ENCODE measurements at places on chromosomes 7 and 10.

DNA sequence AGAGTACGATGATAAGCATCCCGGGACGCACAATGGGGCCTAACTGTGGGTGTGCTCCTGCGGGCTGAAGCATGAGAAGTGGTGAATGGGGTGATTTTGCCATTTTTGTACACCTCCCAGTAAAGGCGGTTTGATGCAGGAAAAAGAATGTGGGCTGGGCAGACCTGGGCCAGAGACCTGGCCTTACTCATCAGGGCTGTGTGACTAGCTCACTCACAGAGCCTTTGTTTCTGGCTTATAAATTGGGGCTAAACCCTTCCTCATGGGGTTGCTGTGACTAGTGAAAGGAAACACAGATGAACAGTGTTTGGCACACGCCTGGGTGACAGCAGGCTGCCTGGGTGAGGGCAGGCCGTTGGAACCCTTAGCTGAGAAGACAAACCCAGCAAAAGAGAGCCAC lies 18.0 kb downstream of the RRP12 start:
- DNase-seq: no peak

DNA sequence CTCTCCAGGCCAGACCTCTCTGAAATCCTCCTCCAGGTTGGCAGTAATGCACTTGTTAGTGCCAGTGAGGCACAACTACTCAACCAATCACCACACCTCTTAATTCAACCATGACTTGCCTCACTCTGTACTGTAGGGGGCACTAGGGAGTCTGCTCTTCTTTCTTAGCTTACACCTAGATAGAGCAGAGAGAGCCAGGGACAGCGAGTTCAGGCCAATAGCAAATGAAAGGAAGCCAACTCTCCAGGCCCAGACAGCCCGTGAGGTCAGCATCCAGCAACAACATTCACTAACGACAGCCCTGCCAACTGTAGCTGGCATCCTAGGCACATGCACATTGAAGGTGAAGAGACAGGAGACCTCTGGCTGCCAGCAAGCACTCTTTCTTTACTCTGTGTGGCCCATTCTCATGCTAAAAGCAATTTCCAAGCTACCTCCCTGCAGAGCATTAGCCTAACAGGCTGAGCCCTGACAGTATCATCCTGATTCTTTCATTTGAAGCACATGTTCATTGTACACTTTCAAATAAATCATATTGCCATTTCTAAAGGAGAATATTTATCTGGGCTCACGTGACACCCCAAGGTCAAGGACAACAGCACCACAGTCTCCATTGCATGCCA lies 136.3 kb downstream of the DPY19L1 start:
- DNase-seq: no peak

- DNase-seq: no peak
Measured at GRCh38 chr7:50292165-50292757, 12.3 kb upstream of the IKZF1 start.

DNA sequence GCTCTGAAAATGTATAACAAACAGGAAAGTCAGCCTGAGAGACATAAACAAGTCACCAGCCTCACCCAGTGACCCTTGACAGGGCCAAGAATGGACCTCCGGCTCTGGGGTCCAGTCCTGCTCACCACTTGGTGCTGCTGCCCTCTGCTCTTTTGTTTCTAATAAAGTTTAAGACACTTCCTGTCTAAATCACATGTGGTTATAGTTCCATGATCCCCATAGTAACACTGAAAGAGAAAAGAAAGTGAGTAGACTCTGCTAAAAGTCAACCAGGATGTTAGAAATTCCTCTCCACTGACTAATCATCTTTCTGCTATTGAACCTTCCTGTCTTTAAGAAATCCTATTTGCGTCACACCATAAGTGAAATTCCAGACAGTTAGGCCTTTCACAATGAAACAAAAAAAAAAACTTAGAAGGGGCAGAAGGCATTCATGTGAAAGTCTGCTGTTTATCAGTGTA lies 179.2 kb upstream of the BET1 start:
- DNase-seq: no peak

- no peak for DNase-seq
Measured at GRCh38 chr10:114061789-114062188, 18.1 kb downstream of the ADRB1 start.

DNA sequence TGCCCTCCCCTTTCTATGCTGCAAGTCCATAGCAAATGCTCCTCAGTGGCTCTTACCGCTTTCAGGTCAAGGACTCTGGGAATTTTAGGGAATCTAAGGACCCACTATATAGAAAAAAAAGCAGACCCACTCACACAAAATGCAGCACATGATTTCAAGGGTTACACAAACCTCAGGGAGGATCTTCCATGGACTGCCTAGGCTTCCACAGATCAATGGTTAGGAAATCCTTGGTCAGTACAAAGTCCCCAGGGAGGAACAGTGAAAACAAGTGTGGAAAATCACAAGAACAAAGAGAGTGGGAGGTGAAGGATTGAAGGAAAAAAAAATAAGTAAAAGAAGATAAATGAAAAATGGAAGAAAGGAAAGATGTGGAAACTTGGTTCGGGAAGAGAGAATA lies 188.4 kb downstream of the AHR start:
- no peak for DNase-seq

GRCh38 chr10:103949728-103950127 lies 17.2 kb upstream of the SLK start:
- no peak for DNase-seq

- no peak for DNase-seq
Measured at GRCh38 chr7:24975644-24976260, 4.2 kb downstream of the OSBPL3 start.
